ENCODE measurements at places on chromosomes 5 and 9. TPM values are rescaled to one million over a fixed set of nuclear protein-coding genes. Genes with fewer than 3 reads are reported as not detected.

Gene NTNG2
- total RNA-seq, result 3.5 TPM

GRCh38 chr9:125889476-125890419 is 142.6 kb downstream of the PBX3 start:
- peak; percentile 73 for DNase-seq

Gene SPATA31C1
- not detected for total RNA-seq

Gene PGM5
- 75.3 TPM for total RNA-seq

Gene RNF224
- not detected for total RNA-seq

- DNase-seq, result no peak
Observed at GRCh38 chr9:76690973-76691370, 73.3 kb upstream of the PCA3 start.

- DNase-seq, result no peak
Observed at GRCh38 chr5:157713830-157714595, 17.2 kb upstream of the THG1L start.

GRCh38 chr5:53490747-53491146 is 10.3 kb downstream of the FST start:
- DNase-seq, result no peak

- no peak for DNase-seq
Observed at GRCh38 chr9:107759009-107759822, 269.6 kb upstream of the KLF4 start.

Gene LSM11
- 3.0 TPM for total RNA-seq

DNA sequence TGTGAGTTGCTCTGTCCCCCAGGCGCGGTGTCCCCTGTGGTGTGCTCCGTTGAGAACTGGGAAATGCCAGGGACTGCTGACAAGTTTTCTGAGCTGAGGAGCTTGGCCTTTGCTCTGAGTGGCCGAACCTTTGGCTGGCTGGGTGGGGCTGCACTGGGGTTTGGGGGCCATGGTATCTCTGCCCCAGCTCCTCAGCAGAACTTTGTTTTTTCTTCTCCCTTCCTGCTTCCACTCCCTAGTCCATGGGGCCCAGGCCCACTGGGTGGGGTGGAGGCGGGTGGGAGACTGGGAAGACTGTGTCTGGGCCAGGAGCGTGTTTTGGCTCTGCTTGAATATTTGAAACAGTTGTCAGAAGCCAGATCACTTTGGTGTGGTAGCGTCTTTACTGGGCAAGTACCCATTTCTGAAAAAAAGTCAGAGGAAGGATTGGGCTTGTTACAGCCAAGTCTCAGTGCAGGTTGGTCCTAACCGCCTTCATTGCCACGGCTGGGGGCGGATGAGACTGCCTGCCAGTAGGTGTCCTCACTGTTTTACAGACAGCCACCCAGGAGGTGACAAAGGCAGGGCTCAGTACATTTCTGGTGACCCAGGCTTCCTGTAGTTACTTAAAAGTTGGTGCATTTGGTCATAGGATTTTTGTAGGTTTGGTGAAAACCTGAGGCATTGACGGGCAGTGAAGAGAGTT is 92.7 kb downstream of the DAB2IP start:
- peak; percentile 61 for DNase-seq

Gene GPX8
- 44.5 TPM for total RNA-seq

DNA sequence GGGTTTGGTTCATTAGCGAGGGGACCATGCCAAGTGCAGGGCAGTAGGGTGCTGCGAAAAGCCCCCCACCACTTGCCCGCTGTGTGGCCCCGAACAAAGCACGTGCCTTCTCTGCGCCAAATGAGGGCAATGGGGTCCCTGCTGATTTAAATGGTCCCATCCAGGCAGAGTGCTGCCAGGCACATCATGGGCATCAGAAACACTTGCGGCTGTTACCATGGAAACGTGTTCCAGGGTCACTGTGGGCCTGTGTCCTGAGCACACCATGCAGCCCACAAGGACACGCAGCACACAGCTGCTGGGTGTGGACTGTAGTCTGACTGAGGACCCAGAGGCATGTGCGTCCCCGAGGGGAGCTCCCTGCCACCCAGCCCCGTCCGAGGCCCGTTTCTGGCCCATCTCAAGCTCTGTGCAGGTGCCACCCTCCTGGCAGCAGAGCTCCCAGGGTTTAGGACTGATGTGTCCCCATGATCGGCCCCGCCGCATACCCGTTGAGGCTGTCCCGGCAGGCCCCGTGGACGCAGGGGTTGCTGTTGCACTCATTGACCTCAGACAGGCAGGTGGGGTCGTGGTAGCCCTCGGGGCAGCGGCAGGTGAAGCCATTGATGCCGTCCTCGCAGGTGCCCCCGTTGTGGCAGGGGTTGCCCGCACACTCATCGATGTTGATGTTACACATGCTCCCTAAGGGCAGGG is 31.3 kb upstream of the SEC16A start:
- DNase-seq, result no peak

GRCh38 chr5:151255621-151256286 is 2.8 kb downstream of the GM2A start:
- no peak for DNase-seq

DNA sequence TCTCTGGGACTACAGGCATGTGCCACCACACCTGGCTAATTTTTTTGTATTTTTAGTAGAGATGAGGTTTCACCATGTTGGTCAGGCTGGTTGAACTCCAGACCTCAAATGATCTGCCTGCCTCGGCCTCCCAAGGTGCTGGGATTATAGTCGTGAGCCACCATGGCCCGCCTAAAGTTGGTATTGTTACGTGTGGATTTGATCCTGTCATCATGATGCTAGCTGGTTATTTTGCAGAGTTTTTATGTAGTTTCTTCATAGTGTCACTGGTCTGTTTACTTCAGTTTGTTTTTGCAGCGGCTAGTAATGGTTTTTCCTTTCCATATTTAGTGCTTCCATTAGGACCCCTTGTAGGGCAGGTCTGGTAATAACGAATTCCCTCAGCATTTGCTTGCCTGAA is 85.9 kb downstream of the CACNA1B start:
- DNase-seq, result no peak

DNA sequence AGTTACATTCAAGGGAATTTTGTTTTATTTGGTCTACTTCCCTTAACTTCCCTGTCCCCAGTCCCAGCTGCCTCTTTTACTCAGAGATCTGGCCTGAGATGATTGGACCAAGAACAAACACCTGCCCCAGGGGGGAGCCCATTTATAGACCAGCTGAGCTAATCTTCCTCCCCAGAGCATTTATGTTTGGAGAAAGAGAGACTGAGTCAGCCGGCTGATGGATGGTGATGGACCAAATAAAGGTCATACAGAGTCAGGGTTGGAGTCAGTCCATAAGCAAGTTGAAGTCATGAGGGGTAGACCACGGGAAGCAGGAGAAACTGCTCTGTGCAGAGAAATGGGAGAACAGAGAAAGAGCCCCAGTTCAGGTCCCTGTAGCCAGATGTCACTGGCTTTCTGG is 77.7 kb downstream of the TMEM174 start:
- DNase-seq, result no peak

- DNase-seq, result no peak
Observed at GRCh38 chr5:2917093-2917492, 165.6 kb upstream of the IRX2 start.

Gene SPATA31D4
- total RNA-seq, result not detected

DNA sequence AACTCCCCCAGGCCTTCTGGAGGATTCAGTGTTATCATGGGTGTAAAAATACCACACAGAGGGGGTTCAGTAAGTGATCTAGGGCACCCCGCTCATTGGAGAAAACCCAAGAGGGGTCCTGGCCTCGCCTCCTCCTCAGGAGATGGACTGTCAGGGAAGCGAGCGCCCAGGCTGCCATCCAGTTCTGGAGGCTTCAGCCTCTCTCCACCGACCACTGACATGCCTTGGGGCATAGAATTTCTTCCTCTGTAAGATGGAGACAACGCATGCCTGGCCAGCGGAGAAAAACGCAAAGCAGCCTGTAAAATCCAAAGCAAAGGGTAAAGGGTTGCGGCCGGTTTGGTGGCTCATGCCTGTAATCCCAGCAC is 165.4 kb downstream of the COL23A1 start:
- DNase-seq, result no peak

Gene IFNB1
- not detected for total RNA-seq

DNA sequence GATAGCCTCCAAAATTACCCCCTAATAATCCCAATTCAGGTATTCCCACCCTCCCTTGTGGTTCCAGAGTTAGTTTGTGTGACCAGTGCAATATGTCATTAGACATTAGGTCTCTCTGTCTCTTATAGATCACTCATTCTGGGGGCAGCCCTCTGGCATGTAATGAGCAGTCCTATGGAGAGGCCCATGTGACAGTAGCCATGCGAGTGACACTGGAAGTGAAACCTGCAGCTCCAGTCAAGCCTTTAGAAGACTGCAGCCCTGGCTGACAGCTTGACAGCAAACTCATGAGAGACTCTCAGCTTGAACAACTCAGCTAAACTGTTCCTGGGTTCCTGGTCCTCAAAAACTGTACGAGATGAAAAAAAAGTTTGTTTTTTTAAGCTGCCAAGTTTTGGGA is 54.0 kb upstream of the HSPB3 start:
- no peak for DNase-seq

Gene CARD9
- 0.46 TPM for total RNA-seq

GRCh38 chr9:132970324-132971062 is 8.0 kb upstream of the GFI1B start:
- no peak for DNase-seq

GRCh38 chr5:16456103-16456832 is 9.3 kb downstream of the ZNF622 start:
- peak; percentile 77 for DNase-seq

DNA sequence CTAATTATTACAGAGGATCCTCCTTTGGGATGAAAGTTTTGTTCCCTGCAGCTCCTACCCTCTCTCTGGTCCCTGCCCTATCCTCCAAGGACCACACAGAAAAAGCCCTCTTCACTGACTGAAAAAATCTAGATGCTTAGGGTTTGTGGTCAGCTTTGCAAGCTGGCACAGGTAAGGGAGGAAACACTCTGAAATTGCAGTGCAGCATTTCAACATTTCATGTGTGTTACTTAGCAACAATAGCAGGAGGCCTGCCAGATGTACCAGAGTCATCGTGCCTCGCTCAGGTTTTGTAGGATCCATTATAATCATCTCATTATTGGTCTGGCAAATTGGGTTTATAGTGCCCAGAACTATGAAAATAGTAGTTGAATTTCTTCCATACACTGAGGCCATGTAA is 109.5 kb downstream of the PALM2AKAP2 start:
- DNase-seq, result no peak

GRCh38 chr5:40578501-40579451 is 100.9 kb upstream of the PTGER4 start:
- DNase-seq, result peak; percentile 35

- no peak for DNase-seq
Observed at GRCh38 chr5:132438917-132439316, 51.7 kb downstream of the IRF1 start.

GRCh38 chr5:140561753-140562523 is 2.5 kb downstream of the APBB3 start:
- DNase-seq, result no peak

GRCh38 chr5:103919506-103919905 is 356.9 kb upstream of the NUDT12 start:
- no peak for DNase-seq

- no peak for DNase-seq
Observed at GRCh38 chr9:38382141-38382540, 10.4 kb upstream of the ALDH1B1 start.

GRCh38 chr9:105457560-105458294 is 9.9 kb downstream of the FSD1L start:
- no peak for DNase-seq

Gene PCDHB10
- 10.9 TPM for total RNA-seq

Gene WASHC1
- 16.6 TPM for total RNA-seq

DNA sequence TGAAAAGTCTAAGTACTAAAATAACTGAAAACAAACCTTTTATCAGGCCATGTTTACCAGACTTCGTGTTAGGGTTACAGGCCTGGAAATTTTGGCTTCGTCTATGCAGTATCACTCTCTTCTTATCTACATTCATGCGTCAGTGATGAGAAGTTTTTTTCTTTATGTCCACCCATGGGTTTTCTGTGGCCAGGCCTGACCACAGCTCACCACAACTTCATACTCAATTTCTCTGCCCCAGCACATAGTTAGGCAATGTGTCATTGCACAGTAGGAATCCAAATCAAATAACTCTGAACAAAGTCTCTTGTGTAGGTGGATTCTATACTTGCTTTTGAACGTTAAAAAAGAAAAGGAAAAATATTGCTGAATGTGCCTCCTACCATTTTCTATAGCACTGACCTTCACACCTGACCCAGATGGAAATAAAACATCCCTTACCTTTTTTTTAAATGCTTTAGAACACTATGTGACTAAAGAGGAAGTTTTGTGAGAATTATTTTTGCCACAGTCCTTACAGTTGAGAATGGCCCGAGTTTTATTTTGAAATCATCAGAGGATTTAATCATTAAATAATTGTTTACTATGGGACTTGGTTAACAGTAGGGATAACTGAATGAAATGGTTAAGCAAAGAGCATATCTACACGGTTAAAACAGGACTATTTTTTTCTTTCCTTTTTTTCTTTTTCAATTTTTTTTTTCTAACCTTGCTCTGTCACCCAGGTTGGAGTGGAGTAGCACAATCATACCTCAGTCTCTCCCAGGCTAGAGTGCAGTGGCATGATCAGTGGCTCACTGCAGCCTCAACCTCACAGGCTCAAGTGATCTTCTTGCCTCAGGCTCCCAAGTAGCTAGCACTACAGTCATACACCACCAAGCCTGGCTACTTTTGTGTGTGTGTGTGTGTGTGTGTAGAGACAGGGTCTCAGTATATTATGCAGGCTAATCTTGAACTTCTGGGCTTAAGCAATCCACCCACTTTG is 1247.0 kb upstream of the ACO1 start:
- DNase-seq, result peak; percentile 98
